ENCODE measurements at places on chromosomes 4 and X. TPM values are rescaled to one million over a fixed set of nuclear protein-coding genes. Genes with fewer than 3 reads are reported as not detected.

Gene MTTP
- total RNA-seq: 96.7 TPM

Gene PPP3CA
- total RNA-seq: 14.5 TPM

GRCh38 chr4:15331930-15332329 is 95.9 kb upstream of the C1QTNF7 start:
- H3K4me3 ChIP-seq: no peak overlapping the region
- no peaks in the 10 kb centered on the region for H3K36me3 ChIP-seq
- no peak for DNase-seq
- no peak overlapping the region for H3K27ac ChIP-seq
- H3K4me1 ChIP-seq: no peaks in the 10 kb centered on the region
- no peaks in the 10 kb centered on the region for H3K27me3 ChIP-seq

DNA sequence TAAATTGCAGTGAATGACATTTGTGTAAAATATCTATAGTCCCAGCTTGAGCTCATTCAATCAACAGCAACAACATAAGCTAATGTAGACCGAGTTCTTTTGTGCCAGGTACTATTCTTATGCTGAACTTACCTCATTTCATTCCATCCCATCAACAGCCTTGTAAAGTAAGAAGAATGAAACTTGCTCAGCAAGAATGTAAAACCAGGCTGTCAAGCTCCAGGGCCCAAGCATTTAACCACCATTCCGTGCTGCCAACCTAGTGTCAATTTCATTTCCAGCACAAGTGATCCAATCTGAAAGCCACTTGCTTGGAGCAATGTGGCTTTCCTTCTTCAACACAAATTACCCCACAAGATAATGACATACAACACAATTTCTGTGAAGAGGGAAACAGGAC is 36.6 kb downstream of the RASSF6 start:
- H3K27ac ChIP-seq: no peak overlapping the region
- H3K4me1 ChIP-seq: no peaks in the 10 kb centered on the region
- no peaks in the 10 kb centered on the region for H3K36me3 ChIP-seq
- no peak overlapping the region for H3K4me3 ChIP-seq

GRCh38 chr4:13990596-13991589 is 363.4 kb upstream of the BOD1L1 start:
- H3K36me3 ChIP-seq: no peaks in the 10 kb centered on the region
- H3K4me3 ChIP-seq: no peak overlapping the region
- no peaks in the 10 kb centered on the region for H3K27me3 ChIP-seq
- peak overlapping the region; percentile 74 for H3K27ac ChIP-seq

DNA sequence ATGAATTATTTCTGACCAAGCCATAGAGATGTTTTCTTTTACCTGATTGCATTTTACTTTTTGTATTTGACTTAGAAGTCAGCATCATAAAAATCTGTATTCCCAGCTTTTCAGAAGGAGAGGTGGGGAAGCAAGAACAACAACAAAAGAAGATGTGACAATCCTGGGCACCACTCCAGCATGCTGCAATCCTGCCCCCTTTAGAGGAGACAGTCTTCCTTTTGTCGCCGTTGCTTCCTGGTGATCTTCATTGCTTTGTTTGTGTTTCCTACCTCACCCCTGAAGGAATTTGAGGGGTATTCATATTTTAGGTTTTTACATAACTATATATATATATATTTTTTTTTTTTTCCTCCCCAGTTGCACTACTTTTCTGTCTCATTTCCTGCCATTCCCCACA is 3.7 kb downstream of the QRFPR start:
- no peaks in the 10 kb centered on the region for H3K36me3 ChIP-seq
- H3K27me3 ChIP-seq: peaks cover 4% of the 10 kb centered on the region
- no peak overlapping the region for H3K4me3 ChIP-seq
- H3K4me1 ChIP-seq: no peaks in the 10 kb centered on the region

Gene HMX1
- total RNA-seq: not detected

Gene NWD2
- total RNA-seq: 0.08 TPM

DNA sequence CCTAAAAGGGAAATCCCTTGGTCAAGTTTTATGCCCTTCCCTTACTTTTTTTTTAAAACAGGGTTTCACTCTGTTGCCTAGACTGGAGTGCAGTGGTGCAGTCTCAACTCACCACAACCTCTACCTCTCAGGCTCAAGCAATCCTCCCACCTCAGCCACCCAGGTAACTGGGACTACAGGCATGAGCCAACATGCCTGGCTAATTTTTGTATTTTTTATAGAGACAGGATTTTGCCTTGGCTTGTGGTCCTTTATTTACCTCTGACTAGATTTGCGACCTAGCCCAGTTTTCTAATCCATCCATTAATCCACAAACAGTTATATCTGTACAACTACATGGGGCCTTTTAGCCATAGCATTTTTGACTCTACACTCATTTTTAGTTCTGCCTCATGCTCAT is 23.7 kb downstream of the CDS1 start:
- no peaks in the 10 kb centered on the region for H3K36me3 ChIP-seq
- no peak for DNase-seq
- H3K27me3 ChIP-seq: no peaks in the 10 kb centered on the region
- no peak overlapping the region for H3K27ac ChIP-seq
- H3K4me3 ChIP-seq: no peak overlapping the region
- H3K4me1 ChIP-seq: no peaks in the 10 kb centered on the region

DNA sequence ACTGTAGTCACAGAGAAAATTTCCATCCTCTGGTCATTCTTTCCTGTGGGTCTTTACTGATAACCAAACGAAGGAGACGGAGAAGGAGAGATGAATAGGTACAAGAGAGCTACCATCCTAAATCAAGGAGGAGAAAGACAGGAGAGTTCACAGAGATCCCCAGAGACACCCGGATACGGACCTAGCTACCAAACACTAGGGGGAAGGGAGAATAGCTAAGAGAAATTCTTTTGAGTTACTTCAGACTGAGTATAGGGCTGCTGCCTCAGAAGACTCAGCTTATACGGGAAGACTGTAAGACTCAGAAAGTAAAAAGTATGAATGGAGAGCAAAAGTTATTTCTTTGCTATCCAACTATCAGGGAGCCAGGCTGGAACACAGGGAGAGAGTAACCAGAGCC is 572.1 kb downstream of the C4orf33 start:
- no peaks in the 10 kb centered on the region for H3K36me3 ChIP-seq
- H3K27ac ChIP-seq: no peak overlapping the region
- no peak overlapping the region for H3K4me3 ChIP-seq
- H3K27me3 ChIP-seq: no peaks in the 10 kb centered on the region

- H3K4me3 ChIP-seq: no peak overlapping the region
- no peaks in the 10 kb centered on the region for H3K4me1 ChIP-seq
- H3K27ac ChIP-seq: no peak overlapping the region
These were observed 260.7 kb downstream of the COL25A1 start for GRCh38 chr4:109041463-109042360.

- H3K4me1 ChIP-seq: no peaks in the 10 kb centered on the region
- no peak overlapping the region for H3K4me3 ChIP-seq
- H3K36me3 ChIP-seq: peaks cover 3% of the 10 kb centered on the region
These were observed 43.1 kb upstream of the ZCCHC12 start for GRCh38 chrX:118780509-118780908.

- no peaks in the 10 kb centered on the region for H3K36me3 ChIP-seq
- H3K27ac ChIP-seq: no peak overlapping the region
- no peaks in the 10 kb centered on the region for H3K27me3 ChIP-seq
- no peak overlapping the region for H3K4me3 ChIP-seq
These were observed 449.7 kb downstream of the PCDH10 start for GRCh38 chr4:133598779-133599178.

DNA sequence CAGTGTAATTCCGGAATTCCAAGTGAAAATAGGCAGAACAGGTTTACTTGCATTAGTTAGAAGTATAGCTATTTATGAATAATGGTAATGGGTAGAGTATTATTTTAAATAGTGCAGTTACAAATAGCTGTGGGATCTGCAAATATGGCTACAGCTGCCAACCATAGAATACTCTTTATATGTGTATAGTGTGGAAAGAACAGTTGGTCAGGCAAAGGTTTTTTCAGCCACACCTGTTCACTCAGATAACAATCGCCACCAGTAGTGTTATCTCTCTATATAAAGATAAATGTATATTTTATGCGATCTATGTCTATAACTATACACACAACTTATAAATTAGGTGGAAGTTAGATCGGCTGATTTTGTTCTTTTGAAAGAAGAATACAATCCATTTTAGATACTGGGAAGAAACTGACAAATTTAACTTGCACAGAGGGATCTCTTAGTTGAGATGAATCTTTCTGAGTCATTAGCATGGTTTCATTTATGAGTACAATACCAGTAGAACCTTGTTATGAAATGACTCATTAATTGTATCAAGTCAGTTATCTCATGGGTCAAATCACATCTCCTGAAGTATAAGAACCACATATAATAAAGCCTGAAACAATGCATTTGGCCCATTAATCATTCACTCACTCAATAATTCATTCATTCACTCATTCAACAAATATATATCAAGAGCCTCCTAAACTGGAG is 100.9 kb upstream of the NR3C2 start:
- H3K36me3 ChIP-seq: no peaks in the 10 kb centered on the region
- H3K27me3 ChIP-seq: no peaks in the 10 kb centered on the region
- H3K4me1 ChIP-seq: no peaks in the 10 kb centered on the region
- DNase-seq: no peak
- no peak overlapping the region for H3K27ac ChIP-seq

GRCh38 chr4:139492429-139492828 is 38.5 kb downstream of the RAB33B start:
- H3K27ac ChIP-seq: no peak overlapping the region
- H3K4me3 ChIP-seq: no peak overlapping the region
- no peak for DNase-seq
- H3K4me1 ChIP-seq: peaks cover 28% of the 10 kb centered on the region
- H3K36me3 ChIP-seq: no peaks in the 10 kb centered on the region

- H3K4me3 ChIP-seq: no peak overlapping the region
- H3K4me1 ChIP-seq: no peaks in the 10 kb centered on the region
- H3K36me3 ChIP-seq: peaks cover 12% of the 10 kb centered on the region
- no peak overlapping the region for H3K27ac ChIP-seq
These were observed 41.5 kb downstream of the GATB start for GRCh38 chr4:151718984-151719955.

DNA sequence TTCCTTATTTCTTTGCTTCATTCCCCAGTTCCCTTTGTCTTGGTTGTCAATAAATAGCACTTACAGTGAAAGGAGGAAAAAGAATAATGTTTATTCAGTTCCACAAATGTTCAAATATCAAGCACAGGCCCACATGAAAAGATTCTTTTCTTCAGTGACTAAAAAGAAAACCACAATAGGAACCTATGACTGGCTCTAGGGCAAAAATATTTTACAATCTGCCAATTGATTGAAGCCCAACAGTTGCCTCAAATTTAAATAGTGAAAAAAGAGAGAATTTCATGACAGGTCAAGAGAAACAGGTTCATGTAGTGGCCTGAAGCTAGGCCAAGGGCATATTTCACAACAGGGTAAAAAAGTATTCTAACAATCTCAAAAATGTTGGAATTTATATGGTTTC is 553.8 kb downstream of the CENPC start:
- H3K4me1 ChIP-seq: no peaks in the 10 kb centered on the region
- H3K27me3 ChIP-seq: no peaks in the 10 kb centered on the region
- no peak overlapping the region for H3K27ac ChIP-seq
- H3K4me3 ChIP-seq: no peak overlapping the region

DNA sequence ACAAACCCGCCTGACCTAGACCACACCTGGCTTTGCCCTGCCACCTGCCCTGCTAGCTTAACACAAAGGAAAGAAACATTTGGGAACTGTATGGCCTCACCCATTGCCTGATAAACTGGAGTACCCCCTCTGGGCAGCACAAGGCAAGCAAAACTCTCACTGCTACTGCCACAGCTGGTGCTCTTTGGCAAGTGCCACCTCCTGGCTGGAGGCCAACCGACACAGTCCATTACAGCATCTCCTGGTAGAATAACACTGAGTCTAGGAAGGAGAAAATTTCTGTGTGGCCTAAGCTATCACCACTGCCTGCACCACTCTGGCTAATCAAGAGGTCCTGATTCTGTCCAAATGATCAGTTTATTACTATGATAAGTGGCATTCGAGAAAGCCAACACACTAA is 18.9 kb upstream of the SPANXN3 start:
- no peak overlapping the region for H3K27ac ChIP-seq
- DNase-seq: no peak
- no peaks in the 10 kb centered on the region for H3K4me1 ChIP-seq
- no peaks in the 10 kb centered on the region for H3K36me3 ChIP-seq
- H3K27me3 ChIP-seq: no peaks in the 10 kb centered on the region
- no peak overlapping the region for H3K4me3 ChIP-seq

DNA sequence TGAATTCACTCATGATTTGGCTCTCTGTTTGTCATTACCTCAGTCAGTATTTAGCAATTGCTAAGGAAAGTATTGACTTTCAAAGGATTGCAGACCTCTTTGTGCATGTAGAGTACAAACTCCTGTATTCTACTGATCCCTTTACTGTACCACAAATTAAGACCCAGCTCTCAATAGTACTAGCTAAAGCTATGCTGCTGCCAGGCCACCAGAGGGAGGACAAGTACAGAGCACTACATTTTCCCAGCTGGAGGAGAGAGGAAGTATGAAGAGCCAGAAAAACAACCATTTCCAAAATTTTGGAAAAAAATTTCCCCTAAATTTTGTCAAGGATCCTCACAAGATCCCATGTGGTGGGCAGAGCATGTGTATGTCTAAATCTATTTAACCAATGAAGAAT is 175.0 kb upstream of the MTMR8 start:
- DNase-seq: no peak
- H3K27me3 ChIP-seq: no peaks in the 10 kb centered on the region
- H3K4me3 ChIP-seq: no peak overlapping the region
- H3K36me3 ChIP-seq: no peaks in the 10 kb centered on the region
- no peaks in the 10 kb centered on the region for H3K4me1 ChIP-seq

Gene TLR3
- 4.3 TPM for total RNA-seq

DNA sequence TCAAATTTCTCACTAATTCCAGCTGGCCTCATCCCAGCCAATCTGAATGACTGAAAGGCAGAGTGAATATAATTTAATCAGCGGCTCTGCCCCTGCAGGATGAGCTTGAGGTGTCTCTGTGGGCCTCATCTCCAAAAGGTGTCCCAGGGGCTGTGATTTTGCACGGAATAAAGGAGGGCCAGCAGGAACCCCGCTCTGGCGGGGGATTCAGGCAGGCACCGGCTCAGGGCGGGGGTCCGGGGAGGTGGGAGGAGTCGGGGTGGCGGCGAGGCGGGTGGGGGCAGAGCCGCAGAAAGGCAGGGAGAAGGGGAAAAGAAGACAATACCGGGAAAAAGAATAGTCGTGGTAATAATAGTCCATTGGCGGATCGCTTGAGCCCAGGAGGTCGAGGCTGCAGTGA is 16.0 kb upstream of the ERCC6L start:
- no peaks in the 10 kb centered on the region for H3K4me1 ChIP-seq
- no peak overlapping the region for H3K27ac ChIP-seq
- H3K36me3 ChIP-seq: no peaks in the 10 kb centered on the region
- H3K27me3 ChIP-seq: no peaks in the 10 kb centered on the region
- no peak for DNase-seq

GRCh38 chrX:107563824-107564223 is 64.5 kb upstream of the PRPS1 start:
- no peak overlapping the region for H3K27ac ChIP-seq
- no peak overlapping the region for H3K4me3 ChIP-seq
- H3K27me3 ChIP-seq: peaks cover 3% of the 10 kb centered on the region
- DNase-seq: no peak
- no peaks in the 10 kb centered on the region for H3K36me3 ChIP-seq
- H3K4me1 ChIP-seq: no peaks in the 10 kb centered on the region

Gene DACH2
- total RNA-seq: 0.23 TPM

Gene DMD
- 15.3 TPM for total RNA-seq

Data from liver (tissue), 10 donors.